Fibroblast of lung (primary cell): ENCODE measurements at places on chromosomes 4 and X. TPM values are rescaled to one million over a fixed set of nuclear protein-coding genes. Genes with fewer than 3 reads are reported as not detected.

Gene MAP3K15
- polyA plus RNA-seq: 0.07 and 0.14 TPM in 2 replicates

Gene PDE5A
- polyA plus RNA-seq: 197 and 253 TPM in 2 replicates

Gene PLXNB3
- 1.6 and 1.9 TPM in 2 replicates for polyA plus RNA-seq

Gene HHIP
- polyA plus RNA-seq: 0.52 and 0.59 TPM in 2 replicates
